Daoy (cell line): ENCODE measurements at places on chromosomes 11 and 22.

- no peak for DNase-seq
These were observed 58.3 kb downstream of the PRDM11 start for GRCh38 chr11:45204761-45205160.

GRCh38 chr11:82326853-82327252 lies 406.8 kb downstream of the FAM181B start:
- no peak for DNase-seq

- no peak for DNase-seq
These were observed 11.9 kb downstream of the TMEM121B start for GRCh38 chr22:17109113-17109865.

DNA sequence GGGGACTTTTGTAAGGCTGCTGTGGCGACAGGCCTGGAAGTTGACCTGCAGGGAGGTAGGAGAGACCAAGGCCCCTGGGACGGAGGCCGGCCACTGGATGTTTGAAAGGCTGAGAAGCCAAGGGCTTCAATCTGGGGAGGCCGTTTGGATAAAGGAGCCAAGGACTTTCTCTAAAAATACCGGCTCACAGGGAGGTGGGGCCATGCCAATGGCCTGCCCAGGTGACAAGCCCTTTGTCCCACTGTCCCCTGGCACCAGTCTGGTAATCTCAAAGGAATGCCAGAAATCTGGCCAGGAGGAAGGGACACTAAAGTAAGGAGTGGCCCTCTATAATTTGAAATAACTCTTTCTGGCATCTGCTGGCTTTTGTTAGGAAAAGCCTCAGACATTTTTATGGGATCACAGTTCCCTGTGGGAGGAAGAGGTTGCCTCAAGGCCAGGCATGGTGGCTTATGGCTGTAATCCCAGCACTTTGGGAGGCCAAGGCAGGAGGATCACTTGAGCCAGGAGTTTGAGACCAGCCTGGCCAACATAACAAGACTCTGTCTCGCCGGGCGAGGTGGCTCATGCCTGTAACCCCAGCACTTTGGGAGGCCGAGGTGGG lies 1.9 kb upstream of the CHKA start:
- DNase-seq = no peak

GRCh38 chr22:45083659-45084305 lies 74.0 kb upstream of the PHF21B start:
- DNase-seq = peak; percentile 85

GRCh38 chr11:27719546-27719925 lies 19.3 kb upstream of the BDNF start:
- no peak for DNase-seq

DNA sequence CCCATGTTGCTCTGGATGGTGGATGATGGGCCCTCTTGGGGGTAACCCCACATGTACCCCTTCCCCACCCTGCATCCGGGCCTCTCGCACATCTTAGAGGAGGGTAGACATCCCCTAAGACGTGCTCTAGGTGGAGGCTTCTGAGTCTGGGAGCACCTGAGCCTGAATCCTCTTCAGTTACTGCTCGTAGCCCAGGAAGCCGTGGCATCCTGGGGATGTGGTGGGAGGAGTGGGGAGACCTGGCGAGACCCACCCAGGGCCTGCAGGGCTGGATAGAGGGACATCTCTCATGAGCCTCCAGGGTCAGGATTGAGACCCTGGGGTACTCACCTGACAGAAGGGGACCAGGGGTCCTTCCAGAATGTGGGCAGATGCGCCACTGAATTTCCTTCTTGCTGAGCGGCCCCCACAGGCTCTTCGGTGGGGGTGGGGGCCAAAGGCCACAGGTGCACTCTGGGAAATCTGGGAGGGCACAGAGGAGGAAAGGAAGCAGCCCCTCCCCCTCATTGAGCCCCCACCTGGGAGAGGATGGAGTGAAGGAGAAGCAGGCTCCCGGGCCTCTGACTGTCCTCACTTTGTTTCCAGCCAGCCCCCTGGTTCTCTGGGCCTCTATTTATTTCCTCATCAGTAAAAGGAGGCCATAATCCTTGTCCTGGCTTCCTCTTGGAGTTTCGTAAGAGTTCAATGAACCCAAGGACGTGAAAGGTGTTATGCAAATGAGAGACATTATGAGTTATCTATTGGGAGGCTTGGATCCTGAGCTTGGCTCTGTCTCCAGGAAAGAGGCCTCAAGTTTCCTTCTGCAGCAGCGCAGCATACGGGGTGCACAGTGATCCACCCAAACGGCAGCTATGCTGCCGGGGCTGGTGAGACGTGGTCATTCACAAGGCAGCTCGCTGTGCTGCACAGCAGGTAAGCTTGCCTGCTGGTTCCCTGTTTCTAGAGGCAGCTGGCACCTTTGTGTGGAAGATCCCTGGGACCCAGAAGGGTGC lies 31.2 kb downstream of the KCNJ4 start:
- DNase-seq = no peak

DNA sequence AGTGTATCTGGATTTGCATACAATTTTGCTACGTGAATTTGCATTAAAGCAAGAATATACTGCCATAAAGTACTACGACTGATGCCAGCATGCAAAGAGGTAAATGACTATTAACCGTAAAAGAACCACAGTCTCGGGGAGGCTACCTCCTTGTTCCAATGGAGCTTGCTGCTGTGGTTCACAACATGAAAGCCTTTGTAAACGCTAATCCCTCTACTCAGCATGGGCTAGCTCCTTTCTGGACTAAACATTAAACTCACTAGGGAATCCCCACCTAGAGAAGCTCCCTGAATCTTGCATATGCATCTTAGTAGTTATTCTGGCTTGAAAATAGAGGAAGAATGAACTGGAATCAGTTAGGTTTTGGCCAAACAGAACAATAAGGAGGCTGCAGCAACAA lies 60.5 kb upstream of the ARHGAP32 start:
- no peak for DNase-seq

DNA sequence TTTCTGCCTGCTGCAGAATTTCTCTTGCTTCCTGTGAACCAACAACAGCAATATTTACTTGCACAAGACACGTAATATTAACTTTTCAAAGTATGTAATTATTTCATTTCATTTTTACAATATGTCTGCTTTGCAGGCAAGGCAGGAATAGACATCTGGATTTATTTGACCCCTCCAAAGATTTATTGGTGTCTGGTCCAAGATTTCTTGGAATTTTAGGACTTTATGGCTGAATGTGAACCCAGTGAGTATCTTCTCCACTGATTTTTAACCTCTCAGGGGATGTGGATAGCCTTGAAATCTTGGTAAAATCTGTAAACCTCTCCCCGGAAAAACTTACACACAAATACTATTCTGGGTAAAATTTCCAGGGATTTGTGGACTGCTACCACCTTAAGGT lies 61.5 kb downstream of the PKNOX2 start:
- no peak for DNase-seq

DNA sequence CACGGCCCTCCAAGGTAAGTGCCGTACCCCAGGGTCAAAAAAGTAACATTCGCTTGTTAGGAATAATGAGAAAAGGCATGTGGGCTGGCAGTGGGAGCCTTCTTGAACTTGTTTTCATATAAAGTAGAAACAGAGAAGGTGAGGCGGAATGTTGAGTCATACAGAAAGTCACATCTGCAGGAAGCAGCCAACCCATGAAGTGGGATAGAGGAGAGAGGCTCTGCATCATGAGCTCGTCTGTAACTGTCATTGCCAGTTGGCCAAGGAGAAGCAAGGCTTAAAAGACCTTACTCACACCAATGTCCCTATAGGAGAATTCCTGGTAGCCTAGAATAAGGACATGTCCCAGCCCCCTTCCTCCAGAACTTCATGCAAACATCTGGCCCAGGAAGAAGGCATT lies 253.3 kb downstream of the BUD13 start:
- DNase-seq = no peak

- no peak for DNase-seq
These were observed 44.9 kb downstream of the ATG16L2 start for GRCh38 chr11:72859126-72859525.

- no peak for DNase-seq
These were observed 52.1 kb downstream of the ALG9 start for GRCh38 chr11:111819161-111819828.

GRCh38 chr22:28333088-28333487 lies 346.6 kb downstream of the TTC28 start:
- DNase-seq = no peak

GRCh38 chr11:26078231-26078821 lies 253.6 kb upstream of the ANO3 start:
- no peak for DNase-seq

DNA sequence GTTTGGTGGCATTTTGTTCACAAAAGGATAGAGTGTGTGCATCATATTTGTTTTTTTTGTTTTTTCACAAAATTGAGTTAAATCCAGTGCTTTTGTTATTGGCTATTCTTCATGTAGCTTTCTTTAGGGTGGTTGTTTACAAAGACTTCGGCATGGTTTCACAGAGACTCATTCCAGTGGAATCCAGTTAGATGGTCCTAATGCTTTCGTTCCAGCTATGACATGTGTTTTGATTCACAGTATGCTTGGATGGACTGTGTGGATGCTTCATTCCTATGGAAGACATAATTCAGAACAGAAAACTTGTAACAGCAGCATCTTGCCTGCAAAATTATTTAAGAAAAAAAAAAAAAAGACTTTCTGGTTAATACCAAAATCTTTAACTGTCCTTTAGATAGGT lies 97.9 kb downstream of the PDHX start:
- peak; percentile 81 for DNase-seq

GRCh38 chr11:65726660-65727059 lies 6.1 kb upstream of the RNASEH2C start:
- DNase-seq = no peak

DNA sequence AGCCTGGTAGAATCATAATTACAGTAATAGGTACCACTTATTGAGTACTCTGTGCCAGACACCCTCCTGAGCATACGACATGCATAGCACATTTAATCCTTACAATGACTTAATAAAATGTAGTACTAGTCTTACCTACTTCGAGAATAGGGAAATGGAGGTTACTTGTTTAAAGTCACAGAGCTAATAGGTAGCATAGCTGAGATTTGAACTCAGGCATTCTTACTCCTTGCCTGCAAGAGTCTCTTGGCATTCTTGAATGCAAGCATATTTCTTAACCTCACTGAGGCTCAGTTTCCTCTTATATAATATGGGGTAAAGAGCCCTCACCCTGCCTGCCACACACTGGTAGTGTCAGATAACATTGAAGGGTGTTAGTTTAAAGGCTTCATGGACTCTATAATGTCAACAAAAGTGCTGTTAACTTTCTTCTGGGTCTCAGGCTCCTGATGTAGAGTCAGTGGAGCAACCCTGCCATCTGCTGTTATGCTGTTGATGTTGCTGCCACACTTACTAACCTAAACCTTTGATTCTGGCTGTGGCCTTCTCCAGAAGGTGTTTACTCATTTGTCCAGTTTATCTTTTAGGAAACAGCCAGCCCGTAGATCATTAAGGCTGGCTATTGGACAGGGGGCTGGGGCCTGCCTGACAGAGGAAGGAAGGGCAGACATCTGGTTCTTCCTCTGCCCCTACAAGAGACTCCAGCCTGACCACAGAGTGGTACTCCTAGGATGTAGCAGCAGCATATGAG lies 18.9 kb downstream of the LIMK2 start:
- peak; percentile 30 for DNase-seq

- DNase-seq = peak; percentile 87
These were observed 415.3 kb upstream of the CADM1 start for GRCh38 chr11:115919341-115920091.

DNA sequence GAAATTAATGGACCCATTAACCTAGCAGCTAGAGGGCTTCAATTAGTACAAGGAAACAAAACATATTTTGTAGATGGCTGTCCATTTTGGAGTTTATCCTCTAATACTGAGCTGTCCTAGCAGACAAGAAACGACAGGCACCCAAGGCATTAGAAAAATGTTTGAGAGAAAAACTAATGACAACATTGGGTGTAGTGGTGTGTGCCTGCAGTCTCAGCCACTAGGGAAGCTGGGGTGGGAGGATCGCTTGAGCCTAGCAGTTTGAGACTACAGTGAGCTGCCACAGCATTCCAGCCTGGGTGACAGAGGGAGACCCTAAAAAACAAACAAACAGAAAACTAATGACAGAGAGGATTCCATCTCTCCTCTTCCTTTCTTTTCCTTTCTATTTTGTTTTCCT lies 1.5 kb downstream of the A4GALT start:
- no peak for DNase-seq

GRCh38 chr11:68843703-68844312 lies 2.1 kb upstream of the CPT1A start:
- peak; percentile 86 for DNase-seq

DNA sequence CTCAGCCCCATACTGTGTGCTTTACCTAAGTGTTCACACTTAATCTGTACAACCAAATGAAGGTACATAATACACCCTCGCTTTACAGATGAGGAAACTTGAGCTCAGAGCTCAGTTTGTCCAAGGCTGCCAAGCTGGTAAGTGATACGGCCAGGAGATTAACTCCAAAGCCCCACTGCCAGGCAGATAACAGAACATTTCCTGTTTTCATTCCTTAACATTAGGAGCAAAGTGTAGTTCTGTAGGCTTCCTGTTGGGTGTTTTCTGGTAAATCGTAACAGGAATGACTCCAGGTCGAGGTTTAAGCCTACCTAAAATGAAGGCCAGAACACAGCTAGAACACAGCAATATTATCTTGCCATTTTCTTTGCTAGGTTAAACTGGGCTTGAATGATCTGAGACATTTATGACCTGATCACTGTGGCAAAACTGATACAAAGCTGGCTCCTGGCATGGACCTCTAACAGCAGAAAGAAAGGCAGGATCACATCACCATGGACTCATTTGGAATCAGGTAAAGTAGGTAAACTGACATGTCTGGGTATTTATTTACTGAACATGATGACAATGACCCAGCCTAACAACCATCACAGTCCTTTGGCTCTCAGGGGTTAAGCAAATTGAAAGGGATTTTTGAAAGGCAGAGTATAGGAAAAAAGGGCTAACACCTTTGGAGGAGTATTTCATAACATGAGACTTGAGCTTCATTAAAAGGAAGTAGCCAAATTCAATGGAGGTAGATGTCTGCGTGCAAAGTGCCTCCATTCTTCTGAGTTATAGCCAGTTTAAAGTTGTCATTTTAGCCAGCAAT lies 3.9 kb upstream of the NUP50 start:
- peak; percentile 63 for DNase-seq

GRCh38 chr11:75024764-75025211 lies 36.1 kb downstream of the NEU3 start:
- no peak for DNase-seq

DNA sequence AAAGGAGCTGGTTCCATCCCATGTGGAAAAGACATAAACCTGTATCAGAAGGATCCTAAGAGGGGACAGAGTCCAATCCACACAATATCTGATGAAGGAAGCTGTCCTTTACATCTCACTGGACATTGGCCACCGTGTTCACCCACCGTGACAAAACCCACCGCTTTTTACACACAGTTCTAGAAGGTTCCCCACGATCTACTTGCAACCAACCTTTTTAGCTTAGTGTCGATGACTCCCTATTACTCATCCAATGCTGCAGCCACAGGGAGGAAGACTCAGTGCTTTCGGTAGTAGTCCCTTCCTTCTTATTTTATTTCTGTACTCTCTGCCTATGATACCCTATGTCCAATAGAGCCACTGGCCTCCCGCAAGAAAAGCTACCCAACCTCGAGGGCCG lies 65.4 kb downstream of the MAPK1 start:
- DNase-seq = no peak

DNA sequence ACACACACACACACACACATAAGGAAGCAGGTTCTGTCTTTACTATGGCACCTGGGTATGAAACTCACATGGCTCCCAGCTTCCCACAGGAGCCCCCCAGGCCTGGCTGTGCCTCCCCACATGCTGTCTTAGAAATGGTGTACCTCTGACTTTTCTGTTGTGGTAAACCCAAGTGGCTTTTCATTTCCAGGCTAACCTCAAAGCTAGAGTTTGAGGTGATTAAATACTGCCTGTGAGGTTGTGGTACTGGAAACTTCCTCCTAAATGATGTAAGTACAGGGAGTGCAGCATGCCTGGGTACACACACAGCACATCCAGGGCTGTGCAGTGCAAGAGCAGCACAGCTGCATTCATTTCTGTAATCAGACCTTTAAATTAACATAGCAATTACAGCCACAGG lies 34.4 kb downstream of the ME3 start:
- DNase-seq = peak; percentile 70
